ENCODE measurements at places on chromosomes 1 and 21.

DNA sequence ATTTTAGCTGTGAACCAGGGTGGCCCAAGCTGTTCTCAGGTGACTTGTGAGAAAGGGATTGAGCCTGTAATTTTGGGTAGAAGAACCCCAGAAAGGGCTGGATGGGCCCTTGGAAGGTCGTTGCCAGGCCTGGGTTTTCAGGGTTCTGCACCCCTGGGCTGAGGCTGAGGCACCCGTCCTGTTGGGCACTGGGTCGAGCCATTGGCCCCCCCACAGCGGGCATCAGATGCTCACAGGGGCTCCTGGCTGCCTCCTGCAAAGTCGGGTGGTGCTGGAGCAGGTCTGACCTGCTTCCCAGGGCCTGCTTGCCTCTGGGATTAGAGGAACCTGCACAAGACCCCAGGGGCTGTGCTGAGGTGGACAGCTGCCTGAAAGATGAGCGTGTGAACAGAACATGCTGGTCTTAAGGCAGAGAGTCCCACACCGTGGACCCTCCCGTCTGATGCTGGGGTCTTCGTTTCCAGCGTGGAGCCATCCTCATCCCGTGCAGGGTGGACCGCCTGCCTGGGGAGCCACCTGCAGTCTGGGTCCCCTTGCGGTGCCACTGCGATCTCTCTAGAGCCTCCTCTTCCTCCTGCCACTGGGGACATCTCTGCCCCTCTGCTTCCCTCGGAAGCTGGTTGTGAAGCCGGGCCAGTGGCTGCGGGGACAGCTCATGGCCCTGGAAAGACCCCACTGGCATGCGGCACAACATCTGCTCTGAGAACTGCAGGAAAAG lies 1.7 kb upstream of the TRPM2 start:
- DNase-seq: no peak

DNA sequence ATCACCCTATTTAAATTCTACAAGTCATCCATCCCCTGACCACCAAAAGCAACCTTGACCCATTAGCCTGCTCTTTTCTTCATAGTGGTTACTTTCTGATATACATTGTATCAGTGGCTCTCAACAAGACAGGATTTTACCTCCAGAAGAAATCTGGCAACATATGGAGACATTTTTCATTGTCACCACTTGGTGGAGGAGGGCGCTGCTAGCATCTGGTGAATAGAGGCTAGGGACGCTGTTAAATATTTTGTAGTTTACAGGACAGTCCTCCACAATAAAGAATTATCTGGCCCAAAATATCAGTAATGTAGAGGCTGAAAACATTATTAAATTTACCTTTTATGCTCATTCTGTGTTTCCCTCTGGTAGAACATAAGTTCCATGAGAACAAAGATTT lies 6.1 kb downstream of the HSPA13 start:
- no peak for DNase-seq

DNA sequence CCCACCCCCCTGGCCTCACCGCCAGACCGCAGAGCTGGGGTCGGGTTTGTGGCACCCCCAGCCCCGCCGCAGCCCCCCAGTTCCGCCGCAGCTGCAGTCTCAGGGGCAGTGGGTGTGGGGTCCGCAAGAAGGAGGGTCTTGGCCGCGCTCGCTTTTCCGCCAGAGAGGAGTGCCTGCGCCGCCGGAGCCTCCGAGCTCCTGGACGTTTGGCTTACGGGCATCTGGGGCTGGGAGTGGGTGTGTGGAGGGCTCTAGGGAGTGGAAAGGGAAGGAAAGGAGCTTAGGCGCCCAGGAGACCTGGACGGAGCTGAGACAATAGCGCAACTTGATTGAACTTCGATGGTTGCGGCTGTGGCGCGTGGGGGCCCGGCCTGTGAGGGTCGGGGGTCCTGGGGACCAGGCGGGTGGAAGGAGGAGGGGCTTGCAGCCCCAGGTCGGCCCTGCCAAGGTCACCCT lies 88.8 kb upstream of the IPO9 start:
- DNase-seq: no peak

DNA sequence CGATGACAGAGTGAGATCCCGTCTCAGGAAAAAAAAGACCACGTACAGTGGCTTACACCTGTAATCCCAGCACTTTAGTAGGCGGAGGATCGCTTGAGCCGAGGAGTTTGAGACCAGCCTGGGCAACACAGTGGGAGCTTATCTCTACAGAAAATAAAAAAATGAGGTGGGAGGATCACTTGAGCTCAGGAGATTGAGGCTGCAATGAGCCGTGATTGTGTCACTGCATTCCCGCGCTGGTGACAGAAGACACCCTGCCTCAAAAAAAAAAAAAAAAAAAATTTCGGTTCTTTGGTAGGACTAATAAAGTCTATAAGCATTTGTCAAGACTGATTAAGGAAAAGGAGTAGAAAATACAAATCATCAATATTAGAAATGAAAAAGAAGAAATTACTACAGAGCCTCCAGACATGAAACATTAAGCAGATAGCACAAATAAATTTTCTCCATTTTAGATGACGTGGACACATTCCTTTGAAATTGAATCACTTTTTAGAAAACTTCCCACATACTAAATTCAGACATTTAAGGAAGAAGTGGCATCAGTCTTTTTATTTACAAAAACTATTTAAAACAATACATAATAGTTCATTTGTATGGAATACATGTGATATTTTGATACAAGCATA lies 30.4 kb downstream of the MORC3 start:
- no peak for DNase-seq

DNA sequence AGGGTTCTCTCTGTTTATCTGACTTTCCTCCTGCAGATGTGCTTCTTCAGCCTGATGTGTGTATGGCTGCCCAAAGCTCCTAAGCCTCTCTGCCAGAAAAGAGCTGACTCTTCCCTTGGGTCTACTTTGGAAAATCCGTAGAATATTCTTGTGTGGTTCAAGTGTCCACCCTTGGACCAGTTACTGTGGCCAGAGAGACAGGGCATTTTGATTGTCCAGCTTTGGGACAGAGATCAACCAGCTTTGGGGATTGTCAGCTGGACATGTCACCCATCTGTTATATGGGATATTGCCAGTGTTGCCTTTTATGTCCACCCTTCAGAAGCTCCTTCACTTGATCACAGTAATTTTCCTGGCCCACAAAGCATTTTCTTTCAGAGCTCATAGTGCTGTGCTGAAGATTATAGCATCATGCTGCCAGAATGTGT lies 126.2 kb upstream of the L1TD1 start:
- DNase-seq: no peak

DNA sequence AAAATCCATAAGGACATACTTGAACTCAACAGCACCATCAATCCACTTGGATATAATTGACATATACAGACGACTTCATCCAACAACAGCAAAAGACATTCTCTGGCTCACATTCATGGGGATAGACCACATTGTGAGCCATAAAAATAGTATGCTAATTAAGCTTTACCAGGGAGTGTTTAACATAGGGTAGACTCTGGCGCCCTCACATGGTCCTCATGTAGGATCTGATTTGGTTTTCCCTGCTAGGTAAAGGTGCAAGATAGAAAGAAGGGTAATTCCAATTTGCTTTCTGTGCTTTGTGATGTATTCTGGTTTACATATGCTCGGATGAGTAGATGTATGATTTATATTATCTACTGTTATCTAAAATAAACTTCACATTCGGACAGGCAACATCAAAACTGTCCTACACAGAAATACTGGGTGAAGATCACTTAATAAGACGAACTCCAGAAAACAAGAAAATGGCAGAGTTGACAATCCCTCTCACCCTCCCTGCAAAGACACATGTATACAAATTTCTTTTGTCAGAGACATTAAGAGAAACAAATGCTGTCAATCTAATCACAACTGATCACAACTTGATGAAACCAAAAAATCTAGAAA lies 27.7 kb downstream of the CR1L start:
- DNase-seq: no peak

GRCh38 chr1:236201786-236202185 lies 59.4 kb downstream of the GPR137B start:
- no peak for DNase-seq
